ENCODE measurements at places on chromosomes 6 and 20. TPM values are rescaled to one million over a fixed set of nuclear protein-coding genes. Genes with fewer than 3 reads are reported as not detected.

Gene ENPP5
- total RNA-seq, result 0.39 TPM

Gene L3MBTL3
- total RNA-seq, result 17.3 TPM

DNA sequence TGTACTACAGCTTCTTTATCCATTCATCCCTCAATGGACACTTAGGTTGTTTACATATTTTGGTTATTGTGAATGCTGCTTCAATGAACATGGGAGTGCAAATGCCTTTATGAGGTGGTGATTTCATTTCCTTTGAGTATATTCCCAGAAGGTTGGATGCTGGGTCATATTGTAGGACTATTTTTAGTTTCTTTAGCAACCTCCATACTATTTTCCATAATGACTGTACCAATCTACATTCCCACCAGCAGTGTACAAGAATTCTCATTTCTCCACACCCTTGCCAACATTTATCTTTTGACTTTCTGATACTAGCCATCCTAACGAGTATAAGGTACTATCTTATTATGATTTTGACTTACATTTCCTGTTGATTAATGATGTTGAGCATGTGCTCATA lies 269.0 kb downstream of the C6orf118 start:
- DNase-seq, result no peak

Gene KHDC1L
- total RNA-seq, result not detected

DNA sequence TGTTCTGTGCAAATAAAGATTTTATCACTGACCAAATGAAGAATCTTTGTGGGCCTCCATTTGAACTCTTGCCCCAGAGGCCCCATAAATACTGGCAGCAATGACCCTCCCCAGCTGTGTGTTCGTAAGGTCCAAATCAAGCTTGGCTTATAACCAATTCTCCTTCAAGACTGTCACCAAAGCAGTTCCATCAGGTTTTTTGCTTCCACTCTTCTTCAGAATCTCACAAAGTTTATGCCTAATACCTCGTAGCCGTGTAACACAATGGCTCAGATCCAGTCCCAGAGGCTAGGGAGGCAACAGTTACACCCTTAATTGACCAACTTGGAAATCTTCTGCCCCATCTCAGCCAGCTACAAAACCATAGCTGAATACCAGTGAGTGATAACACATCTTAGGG lies 120.5 kb downstream of the HIVEP2 start:
- no peak for DNase-seq

DNA sequence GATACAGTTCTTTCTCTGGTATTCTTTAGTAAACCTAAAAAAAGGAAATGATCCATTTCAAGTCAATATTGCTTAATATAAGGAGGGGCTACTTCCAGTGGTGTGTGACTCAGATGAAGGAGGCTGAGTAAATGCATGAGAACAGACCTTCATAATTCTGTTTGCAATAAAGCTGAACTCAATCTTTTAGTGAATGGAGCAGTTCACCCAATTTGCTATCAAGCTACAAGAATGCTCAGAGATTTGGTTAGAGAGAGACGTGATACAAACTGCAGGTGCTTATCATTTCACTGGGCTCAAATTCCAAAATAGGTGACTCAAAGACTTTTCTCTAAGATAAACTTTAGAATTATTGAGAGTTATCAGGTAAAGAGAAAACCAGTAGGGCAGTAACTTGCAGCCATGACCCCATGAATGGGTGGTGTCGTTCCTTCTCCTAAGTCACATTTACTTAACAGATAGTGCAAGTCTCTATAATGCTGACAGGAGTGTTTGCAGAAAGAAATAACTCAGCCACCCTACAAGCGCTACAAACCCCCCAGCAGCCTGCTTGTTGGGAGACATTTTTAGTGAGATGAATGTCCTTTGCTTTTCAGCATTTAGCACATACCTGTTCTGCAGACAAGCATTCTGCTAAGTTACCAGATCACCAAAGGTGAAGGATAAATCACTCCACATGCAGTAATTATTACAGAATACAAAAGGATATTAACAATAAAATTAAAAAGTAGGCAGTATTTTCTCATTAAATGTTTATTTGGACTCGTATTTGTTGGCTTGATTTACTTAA lies 16.4 kb upstream of the BLOC1S5 start:
- no peak for DNase-seq

DNA sequence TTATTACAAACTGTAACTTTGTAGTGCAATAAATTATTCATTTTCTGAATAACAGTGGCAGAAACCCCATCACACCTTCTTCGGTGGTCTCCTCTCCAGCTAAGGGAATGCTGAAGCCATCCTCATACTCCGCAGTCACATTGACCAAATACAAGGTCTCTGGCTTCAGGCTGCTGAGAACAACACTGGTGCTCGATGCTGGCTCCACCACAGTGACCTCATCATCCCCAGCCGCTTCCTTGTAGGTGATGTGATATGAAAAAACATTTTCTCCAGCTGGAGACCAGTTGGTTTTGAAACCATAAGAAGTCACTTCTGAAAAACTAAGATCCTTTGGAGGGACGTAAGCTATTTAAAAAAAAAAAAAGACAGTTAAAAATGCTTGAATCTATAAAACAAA lies 25.0 kb downstream of the COL12A1 start:
- DNase-seq, result no peak

DNA sequence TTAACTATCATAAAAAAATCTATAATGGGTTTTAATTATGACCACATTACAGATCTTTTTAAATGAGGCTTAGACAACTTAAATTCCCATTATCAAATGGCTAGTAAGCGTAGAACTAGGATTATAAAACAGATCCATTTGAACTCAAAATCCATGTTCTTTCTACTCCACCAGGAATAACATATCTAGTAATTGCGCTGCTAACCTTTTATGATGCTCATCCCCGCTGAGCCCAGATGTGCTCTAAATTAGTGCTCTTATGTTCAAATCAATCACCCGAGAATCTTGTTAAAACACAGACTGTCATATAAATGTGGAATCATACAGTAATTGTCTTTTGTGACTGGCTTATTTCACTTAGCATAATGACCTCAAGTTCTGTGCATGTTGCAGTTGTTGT lies 903.1 kb downstream of the PHF3 start:
- no peak for DNase-seq

GRCh38 chr6:68473433-68474210 lies 161.5 kb upstream of the ADGRB3 start:
- no peak for DNase-seq

Gene MAP1LC3A
- 135 TPM for total RNA-seq

GRCh38 chr6:116229287-116229913 lies 24.5 kb downstream of the TSPYL4 start:
- peak; percentile 77 for DNase-seq

Gene MTG2
- 46.9 TPM for total RNA-seq

DNA sequence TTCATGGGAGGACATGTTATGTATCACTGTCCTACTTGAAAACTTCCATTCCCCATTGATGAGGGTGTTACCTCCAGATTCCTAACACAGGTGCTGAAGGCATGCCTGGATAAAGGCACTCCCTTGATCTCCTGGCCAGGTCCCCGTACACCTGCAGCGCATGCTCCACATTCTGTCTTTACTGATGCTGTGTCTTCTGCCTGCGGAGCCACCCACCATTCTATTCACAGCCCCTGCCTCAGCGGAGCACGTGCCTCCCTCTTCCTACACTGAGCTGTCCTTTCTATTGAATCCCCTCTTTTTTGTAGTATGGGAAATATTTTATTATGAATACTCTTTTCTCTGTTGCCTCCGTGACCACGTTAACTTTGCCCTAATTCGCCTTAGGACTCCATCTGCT lies 25.0 kb downstream of the PTPN1 start:
- DNase-seq, result no peak

Gene SCUBE3
- 0.59 TPM for total RNA-seq

DNA sequence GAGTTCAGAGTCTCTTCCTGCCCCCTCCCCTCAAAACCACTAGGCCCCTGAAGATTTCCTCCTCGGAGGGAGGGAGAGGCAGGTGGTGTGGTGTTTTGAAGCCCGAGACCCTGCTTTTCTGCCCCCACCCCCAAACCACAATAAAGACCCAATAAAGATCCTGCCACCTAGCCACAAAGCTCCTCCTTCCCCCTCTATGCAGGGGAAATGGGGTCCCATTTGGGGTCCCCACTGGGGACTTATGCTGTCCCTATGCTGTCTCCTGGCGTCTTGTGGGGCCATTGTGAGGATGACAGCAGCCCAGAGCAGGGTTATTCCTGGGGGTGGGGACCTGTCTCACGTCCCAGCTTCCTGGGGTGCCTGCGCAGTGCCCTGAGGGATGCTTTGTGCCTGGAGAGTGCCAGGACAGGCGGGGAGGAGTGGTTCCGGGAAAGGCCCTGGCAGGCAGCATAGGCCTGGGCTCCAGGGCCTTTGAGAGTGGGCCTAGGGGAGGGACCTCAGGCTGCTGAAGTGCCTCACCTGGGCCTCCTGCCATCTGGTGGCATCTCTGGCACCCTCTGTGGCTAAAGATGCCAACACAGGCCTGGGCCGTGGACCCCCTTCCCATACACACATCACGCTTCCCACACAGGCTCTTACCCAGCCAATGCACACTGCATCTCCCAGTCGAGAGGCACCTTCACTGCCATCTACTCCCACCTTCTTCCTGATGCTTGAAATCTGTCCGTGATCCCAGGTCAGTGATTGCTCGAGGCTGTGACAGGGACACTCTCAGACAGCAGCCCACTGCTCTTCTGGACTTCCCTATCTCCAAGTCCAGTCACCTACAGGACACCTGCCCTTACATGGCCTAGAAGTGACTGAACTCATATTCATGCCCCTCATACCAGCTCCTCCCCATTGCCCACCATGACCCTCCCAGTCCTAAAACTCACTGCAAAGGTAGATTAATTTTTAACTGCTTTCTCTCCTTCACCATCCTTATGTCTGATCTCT lies 7.9 kb upstream of the ARMC12 start:
- no peak for DNase-seq

DNA sequence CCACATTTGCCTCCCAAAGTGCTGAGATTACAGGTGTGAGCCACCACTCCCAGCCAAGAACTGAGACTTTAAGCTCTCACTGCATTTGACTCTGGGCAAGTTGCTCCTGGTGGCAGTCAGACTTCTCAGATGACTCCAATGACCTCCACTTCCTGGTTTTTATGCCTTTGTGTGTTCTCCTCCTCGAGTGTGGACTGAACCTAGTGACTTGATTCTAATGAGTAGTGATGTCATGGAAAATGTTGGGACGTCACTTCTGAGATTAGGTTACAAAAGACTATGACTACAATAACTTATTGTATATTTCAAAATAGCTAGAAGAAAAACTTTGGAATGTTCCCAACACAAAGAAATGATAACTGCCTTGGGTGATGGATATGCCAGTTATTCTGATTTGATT lies 12.0 kb downstream of the SPINT3 start:
- DNase-seq, result no peak

Gene GSTA1
- not detected for total RNA-seq

DNA sequence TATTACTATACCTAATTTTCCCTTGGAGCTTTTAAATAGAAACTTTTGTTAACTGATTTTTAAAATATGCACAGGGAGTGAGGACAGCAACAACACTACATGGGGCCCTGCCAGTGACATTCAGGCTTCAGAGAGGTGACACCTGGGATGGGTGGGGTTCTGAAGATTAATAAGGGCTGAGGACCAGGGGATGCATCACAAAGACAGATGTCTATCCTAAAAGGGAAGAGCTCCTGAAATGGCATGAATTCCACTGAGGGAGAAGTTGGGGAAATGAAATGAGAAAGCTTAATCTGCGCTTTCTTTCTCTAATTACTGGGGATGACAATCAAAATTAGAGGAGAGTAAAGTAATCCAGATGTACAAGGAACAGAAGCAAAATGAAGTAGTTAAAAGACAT lies 162.8 kb downstream of the BTBD9 start:
- DNase-seq, result no peak

DNA sequence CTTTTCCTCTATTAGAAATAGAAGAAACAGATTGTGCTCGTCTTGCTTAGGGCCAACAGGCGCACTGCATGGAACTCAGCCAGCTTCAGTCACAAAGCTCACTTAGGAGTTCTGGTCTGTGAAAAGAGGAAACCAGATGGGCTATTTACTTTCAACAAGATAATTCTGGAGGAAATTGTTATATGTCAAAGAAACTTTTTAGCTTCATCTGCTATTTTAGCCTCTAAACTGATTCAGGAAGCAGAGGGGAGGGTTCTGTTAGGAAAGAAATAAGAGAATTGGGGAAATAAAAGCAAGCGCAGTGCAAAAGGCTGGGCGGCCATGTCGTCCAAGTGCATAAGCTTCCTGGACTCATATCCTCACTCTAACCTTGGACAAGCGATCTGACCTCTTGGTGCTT lies 21.3 kb downstream of the PRKN start:
- DNase-seq, result peak; percentile 36

GRCh38 chr20:31862506-31862905 lies 7.8 kb downstream of the DUSP15 start:
- DNase-seq, result no peak

Gene SERAC1
- total RNA-seq, result 5.9 TPM

Gene DNAH8
- total RNA-seq, result not detected

Gene ZSCAN23
- total RNA-seq, result 6.6 TPM

Gene TRIM15
- total RNA-seq, result not detected

Data from tibial nerve (tissue), 4 donors.